NCI-H1092 (cell line): ENCODE measurements at places on chromosomes 11 and 22.
A peak's percentile ranks its signal among the peaks of the same experiment; 100 is the strongest.

- DNase-seq: no peak
These were observed 308.7 kb downstream of the C11orf87 start for GRCh38 chr11:109730669-109731068.

- no peak for DNase-seq
These were observed 11.6 kb upstream of the MTFP1 start for GRCh38 chr22:30413745-30414524.

- DNase-seq: no peak
These were observed 3.9 kb downstream of the TMEM134 start for GRCh38 chr11:67465189-67465510.

GRCh38 chr11:118046964-118047700 is 29.7 kb upstream of the TMPRSS4 start:
- DNase-seq: no peak

GRCh38 chr22:31230871-31231621 is 18.9 kb downstream of the LIMK2 start:
- no peak for DNase-seq

DNA sequence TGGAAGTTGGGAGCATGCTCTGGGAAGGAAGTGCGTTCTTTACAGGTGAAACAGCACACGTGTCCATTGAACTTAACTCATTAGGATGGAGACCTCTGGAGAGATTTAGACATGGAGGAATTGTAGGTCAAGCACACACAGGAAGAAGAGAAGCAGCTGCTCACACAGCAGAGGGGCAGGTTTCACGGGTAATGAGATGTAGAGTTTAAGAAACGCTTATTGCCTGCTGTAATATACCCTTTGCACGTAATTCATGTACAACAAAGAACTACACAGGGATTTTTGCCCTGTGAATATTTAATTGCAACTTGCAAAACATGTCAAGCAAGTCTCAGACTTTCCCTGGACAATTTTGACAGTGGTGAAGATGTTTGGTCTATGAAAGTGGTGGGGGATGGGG is 508.0 kb downstream of the OPCML start:
- DNase-seq: no peak

DNA sequence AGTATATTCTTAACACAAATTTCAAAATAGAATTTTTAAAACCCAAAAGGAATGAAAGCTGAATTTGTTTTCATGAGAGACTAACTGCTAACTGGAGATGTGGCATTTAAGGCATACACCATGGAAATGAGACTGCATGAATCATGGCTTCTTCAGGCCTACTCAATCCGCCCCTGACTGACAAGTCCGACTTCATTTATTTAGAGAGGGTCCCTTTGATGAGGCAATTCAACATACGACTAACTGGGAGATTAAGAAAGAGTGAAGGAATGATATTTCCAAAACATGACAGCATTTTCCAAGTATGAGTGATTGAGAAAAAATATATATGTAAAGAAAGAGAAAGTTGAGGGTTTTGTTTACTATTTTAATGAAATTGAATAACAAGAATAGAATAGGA is 720.1 kb downstream of the DLG2 start:
- no peak for DNase-seq

DNA sequence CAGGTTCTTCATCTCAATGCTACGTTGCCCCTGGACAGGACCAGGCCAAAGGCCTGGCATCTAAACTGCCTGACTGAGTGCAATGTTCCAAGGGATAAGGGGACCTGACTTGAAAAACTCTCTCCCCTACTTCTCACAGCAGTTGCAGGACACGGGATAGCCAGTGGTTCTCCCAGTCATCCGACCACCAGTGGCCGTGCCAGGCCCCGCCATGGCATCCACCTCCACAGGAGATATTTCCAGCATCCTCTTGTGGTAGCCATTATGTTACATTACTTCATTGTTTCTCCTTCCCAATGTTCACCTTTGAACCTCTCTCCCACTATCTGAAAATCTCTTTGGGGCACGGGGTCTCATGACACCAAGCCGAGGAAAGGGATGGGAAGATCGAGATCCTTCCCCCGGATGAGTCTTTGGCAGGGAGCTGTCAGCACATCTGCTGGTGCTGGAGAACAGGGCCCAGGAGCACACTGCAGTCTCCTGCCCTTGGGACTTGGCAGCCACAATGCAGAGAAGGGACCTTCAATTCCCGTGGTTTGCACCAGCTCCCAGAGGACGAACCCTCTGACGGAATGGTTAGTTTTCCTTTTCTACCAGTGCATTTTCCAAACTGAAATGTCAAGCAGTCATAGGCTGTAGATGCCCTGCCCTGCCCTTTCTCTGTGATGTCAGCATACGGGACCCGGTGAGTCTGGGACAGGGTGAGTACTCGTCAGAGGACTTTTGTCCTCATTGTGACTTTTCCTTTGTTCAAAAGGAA is 121.2 kb downstream of the ETS1 start:
- DNase-seq: no peak

DNA sequence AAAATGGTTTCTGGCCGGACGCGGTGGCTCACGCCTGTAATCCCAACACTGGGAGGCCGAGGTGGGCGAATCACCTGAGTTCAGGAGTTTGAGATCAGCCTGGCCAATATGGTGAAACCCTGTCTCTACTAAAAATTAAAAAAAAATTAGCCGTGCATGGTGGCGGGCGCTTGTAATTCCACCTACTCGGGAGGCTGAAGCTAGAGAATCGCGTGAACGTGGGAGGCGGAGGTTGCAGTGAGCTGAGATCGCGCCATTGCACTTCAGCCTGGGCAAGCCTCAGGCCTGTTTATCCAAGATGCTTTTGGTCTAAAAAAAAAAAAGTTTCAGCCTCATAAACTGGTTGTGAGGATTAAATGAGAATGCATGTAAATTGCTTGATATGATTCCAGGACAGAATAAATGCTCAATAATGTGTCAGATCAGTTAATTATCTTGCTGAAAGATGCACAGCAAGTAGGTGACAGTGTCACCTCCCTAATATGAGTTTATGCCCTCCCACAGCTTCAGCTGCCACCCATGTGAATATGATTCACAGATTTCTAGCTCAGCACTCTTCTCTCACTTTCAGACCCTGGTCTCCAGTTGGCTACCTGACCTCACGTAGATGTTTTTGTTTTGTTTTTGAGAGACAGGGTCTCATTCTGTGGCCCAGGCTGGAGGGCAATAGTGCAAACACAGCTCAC is 1.1 kb upstream of the ALG8 start:
- no peak for DNase-seq

DNA sequence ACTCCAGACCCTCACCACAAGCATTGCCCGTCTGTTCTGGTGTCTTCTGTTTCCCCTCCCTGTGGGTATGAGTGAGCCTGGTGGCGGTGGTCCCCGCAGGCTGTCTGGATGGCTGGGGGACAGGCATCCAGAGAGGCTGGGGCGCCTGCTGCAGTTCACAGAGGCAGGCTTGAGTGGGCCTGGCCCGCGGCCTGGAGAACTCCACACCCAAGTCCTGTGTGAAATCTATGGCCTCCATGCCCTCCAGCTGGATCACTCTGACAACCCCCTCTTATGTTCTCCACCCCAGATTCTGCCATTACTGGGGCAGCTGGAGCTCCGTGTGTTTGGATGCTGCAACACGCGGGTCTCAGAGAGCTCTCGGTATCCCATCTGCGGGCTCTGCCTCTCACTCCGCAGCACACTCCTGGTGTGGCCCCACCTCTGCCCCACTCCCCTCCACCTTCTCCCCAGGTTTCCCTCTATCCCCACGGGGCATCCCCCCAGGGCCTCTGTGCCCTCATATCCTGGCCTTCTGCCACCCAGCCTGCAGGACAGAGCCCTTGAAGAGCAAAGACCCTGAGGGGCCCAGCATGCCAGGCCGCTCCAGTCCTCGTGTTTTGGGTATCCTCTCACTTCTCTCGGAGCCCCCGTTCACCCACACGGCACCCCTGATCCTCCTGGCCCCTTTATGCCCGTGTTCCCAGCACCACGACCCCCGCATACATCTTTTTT is 31.3 kb downstream of the LRRC74B start:
- no peak for DNase-seq

GRCh38 chr11:94747601-94748041 is 20.5 kb upstream of the AMOTL1 start:
- no peak for DNase-seq

DNA sequence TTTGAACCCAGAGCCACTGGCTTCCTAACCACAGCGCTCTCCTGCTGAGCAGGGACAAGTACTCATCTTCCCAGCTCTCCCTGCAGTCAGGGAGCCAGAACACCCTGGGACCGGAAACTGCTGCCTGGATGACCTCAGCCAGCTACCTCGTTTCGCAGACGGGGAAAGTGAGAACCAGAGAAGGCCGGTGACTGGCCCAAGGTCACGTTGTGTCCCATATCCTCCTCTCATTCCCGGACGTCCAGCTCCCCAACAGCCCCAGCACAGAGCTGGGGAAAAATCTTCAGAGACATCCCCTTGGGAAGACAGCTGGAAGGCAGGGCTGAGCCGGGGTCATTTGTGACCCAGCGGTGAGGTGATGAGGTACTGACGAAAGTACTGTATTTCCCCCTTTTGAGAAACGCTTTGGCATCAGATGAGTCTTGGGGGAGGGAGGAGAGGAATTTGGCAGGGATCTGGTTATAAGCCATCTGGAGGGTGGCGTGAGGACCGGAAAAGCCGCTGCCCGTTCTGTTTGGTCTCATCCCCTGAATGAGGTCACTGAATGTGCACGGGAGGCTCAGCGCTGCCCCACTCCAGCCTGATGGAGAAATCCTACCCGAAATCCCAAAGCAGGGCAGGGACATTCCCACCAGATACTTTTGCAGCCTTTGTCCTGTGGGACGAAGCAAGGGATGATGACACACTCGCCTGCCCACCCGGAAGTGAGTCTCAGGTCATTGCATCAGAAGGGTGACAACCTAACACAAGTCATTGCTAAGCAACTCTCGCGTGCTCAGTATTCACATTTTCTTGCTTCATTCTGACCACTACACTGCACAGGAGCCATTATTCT is 41.1 kb downstream of the LIF start:
- no peak for DNase-seq

GRCh38 chr11:44010789-44011251 is 37.0 kb upstream of the ACCSL start:
- DNase-seq: no peak

- DNase-seq: no peak
These were observed 94.7 kb upstream of the CLPB start for GRCh38 chr11:72529068-72529467.

DNA sequence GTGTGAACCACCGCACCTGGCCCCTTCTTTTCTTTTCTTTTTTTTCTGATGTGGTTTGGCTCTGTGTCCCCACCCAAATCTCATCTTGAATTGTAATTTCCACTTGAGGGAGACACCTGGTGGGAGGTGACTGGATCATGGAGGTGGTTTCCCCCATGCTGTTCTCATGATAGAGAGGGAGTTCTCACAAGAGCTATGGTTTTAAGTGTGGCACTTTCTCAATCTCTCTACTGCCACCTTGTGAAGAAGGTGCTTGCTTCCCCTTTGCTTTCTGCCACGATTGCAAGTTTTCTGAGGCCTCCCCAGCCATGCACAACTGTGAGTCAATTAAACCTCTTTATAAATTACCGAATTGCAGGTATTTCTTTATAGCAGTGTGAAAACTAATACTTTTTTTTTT is 4.9 kb upstream of the TCN2 start:
- no peak for DNase-seq

DNA sequence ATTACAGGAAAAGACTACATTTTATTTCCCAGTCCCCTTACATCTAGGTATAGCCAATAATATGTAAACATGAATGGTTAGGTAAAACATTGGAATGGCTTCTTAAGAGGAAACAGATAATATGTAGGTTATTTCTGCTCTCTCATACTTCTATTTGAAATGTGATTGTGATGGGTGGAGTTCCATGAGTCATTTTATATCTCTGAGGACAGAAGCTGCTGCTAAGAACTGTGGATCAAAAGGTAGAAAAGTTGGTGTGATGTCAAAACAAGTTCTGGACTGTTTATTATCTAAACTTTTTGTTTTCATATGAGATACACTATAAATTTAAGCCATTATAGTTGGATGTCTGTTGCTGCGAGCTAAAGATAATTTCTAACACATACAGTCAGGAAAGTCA is 799.4 kb upstream of the TENM4 start:
- no peak for DNase-seq

- peak; percentile 14 for DNase-seq
These were observed 9.1 kb downstream of the ARRB1 start for GRCh38 chr11:75342231-75342918.

GRCh38 chr11:11028017-11028692 is 170.3 kb upstream of the ZBED5 start:
- peak; percentile 30 for DNase-seq

DNA sequence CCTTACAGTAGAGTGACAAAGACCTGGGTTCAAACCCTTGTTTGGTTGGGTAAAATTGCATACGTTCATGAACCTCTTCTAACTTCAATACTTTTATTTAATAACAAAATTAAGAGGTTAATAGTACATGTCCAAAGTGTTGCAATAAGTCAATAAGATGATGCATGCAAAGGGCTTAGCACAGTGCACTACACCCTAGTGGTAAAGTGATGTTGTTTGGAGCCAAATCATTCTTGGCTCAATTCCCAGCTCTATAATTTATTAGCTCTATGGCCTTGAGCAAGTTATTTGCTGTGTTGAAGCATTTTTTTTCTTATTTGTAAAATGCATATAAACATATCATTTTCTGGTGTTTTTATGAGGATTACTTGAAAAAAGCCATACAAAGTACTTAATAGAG is 945.3 kb downstream of the LRRC4C start:
- peak; percentile 4 for DNase-seq
